ENCODE measurements at places on chromosomes 2 and 18. TPM values are rescaled to one million over a fixed set of nuclear protein-coding genes. Genes with fewer than 3 reads are reported as not detected.

The WNT10A gene
- total RNA-seq = not detected

The PARD6G gene
- total RNA-seq = 1.5 TPM

The CPS1 gene
- total RNA-seq = 0.55 TPM

The MTA3 gene
- total RNA-seq = 10.7 TPM

DNA sequence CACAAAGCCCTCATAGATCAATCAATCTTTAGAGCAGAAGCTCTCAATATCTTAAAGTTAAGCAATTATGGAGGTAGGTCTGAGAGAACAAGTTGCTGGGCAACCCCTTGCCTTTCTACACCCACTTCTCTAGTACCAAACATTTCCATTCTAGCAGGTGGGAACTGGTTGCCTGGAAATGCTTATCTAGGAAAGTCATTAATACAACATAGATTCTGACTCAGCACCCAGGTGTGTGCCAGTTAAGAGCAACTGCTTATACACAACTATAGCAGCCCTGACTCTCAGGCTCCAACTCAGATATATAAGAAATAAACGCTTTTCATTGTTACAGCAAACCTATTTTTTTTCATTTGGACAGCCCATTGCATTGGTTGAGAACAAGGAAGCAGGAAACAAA lies 237.7 kb downstream of the IRS1 start:
- DNase-seq = no peak

The CXCR1 gene
- 0.96 TPM for total RNA-seq

GRCh38 chr2:55932843-55933242 lies 9.3 kb upstream of the EFEMP1 start:
- no peak for DNase-seq

The CYP26B1 gene
- total RNA-seq = 3.2 TPM

GRCh38 chr18:75527848-75528685 lies 100.6 kb upstream of the SMIM21 start:
- DNase-seq = no peak

- DNase-seq = no peak
These were observed 65.3 kb upstream of the MAPK4 start for GRCh38 chr18:50494569-50494968.

DNA sequence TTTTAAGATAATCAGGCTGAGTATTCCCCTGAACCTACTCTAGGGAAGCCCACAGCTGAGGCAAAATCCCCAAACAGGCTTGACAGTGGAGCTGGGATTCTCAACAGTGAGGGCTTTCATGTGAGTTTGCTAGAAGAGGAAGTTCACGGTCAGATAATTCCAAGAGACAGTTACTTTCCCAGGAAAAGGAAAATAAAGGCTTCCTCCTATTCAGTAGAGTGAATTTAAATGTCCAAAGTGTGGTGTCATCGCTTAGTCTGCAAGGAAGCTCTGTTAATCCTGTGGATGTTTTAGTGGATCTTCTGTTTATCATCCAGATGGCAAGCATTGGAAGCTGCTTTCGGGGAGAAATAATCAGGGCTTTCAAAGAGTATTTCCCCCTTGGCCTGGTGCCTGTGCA lies 119.8 kb downstream of the RPIA start:
- no peak for DNase-seq

The ICOS gene
- total RNA-seq = not detected

GRCh38 chr2:204370172-204370718 lies 175.0 kb upstream of the PARD3B start:
- DNase-seq = no peak

DNA sequence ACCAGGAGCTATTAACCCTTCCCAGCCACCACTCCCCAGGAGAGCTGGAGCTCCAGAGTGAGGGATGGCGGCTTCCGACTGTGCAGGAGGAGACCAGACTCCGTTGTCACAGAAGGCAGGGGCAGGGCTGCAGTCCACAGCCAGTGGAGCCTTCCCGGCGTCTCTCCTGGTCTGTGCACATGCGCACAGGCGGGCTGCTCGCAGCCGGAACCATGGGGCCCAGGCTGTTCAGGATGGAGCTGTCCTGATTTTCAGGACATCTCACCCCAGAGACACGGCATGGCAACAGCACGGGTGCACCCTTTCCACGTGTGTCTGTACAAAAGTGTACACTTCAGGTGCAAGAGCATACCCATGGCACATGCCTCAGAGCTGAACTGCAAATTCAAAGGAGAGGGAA lies 28.9 kb downstream of the EIPR1 start:
- DNase-seq = no peak

The PFN4 gene
- total RNA-seq = 0.45 TPM

GRCh38 chr2:152319822-152320570 lies 15.0 kb upstream of the FMNL2 start:
- no peak for DNase-seq

The PROC gene
- not detected for total RNA-seq

DNA sequence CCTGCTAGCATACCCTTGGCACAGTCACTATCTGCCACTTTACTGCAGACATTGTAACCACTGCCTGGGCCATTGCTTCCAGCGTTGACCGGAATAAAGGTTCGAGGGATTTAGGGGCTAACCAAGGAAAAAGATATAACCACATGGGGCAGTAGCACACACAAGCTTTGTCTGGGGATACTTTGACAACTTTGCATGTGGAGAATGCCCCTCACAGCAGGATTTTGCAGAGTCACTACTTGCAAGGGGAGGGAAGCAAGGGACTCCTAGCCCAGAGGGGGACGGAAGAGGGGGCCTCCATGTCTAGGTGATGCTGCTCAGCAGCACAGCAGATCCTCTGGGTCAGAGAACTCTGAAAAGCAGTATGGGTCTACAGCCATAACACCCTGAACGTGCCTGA lies 138.7 kb downstream of the SPP2 start:
- no peak for DNase-seq

The THADA gene
- 12.6 TPM for total RNA-seq

DNA sequence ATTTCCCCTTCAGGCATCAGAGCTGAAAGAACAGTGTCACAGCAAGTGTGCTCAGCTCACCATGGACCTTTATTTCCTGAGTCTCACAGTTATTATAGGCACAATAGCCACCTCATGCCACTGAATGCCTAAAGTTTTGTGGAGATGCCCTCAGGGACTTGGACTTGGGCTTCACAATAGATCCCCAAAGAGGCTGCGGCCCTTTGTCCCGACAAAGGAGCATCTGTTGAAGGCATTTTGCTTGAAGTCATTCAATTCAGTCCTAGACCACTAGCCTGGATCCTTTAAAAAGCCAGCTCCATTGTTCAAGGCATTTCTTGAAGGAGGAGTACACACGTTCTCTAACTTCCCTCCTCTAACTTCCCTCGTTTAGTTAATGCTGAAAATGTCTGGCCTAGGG lies 125.4 kb downstream of the DCC start:
- DNase-seq = no peak

- no peak for DNase-seq
These were observed 61.6 kb upstream of the SLC38A11 start for GRCh38 chr2:165016772-165017411.

DNA sequence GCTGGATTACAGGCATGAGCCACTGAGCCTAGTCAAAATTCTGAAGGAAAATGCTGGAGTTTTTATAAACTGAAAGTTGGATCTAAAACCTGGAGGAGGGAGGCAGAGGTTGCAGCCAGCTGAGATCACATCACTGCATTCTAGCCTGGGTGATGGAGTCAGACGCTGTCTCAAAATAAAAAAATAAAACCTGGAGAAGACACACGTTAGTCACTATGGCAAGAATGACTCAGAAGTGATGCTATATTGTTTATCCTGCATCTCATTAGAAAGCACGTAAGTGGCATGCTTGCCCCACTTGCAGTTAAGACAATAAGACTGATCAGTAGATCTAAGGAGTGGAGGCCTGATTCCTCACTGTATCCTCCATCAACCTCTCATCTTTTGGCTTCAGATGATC lies 106.6 kb upstream of the STON1 start:
- no peak for DNase-seq

The SALL3 gene
- total RNA-seq = 0.32 TPM
